ENCODE measurements at places on chromosomes 13 and 19.

- no peak for DNase-seq
These were observed 44.7 kb upstream of the SIAH3 start for GRCh38 chr13:45896285-45896684.

DNA sequence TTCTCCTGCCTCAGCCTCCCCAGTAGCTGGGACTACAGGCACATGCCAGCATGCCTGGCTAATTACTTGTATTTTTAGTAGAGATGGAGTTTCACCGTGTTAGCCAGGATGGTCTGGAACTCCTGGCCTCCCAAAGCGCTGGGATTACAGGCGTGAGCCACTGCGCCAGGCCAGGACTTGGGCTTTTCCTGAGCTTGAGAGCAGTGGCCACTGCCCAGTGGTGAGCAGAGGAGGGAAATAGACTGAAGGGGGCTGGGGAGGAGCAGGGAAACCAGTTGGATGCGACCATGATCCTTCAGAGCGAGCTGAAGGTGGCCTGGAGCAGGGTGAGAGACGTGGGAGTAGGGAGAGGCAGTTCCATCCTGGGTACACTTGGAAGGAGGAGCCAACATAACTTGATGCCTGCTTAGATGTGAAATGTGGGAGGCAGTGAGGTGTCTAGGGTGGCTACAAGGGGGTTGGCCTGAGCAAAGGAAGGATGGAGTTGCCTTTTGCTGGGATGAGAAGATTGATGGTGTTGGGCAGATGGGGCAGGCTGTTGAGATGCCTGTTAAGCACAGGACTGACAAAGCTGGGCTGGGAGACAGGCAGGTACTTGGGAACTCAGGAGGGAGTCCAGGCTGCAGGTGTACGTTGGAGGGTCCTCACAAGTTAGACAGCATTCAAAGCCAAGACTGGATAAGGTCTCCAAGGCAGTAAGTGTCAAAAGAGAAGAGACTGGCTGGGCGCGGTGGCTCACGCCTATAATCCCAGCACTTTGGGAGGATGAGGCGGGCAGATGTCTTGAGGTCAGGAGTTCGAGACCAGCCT is 31.8 kb downstream of the KCTD15 start:
- no peak for DNase-seq

- DNase-seq = no peak
These were observed 729.0 kb downstream of the PCDH9 start for GRCh38 chr13:66501181-66501580.

- DNase-seq = no peak
These were observed 359.3 kb downstream of the EFNB2 start for GRCh38 chr13:106176117-106176516.

GRCh38 chr13:99577934-99578917 is 77.0 kb downstream of the TM9SF2 start:
- no peak for DNase-seq

DNA sequence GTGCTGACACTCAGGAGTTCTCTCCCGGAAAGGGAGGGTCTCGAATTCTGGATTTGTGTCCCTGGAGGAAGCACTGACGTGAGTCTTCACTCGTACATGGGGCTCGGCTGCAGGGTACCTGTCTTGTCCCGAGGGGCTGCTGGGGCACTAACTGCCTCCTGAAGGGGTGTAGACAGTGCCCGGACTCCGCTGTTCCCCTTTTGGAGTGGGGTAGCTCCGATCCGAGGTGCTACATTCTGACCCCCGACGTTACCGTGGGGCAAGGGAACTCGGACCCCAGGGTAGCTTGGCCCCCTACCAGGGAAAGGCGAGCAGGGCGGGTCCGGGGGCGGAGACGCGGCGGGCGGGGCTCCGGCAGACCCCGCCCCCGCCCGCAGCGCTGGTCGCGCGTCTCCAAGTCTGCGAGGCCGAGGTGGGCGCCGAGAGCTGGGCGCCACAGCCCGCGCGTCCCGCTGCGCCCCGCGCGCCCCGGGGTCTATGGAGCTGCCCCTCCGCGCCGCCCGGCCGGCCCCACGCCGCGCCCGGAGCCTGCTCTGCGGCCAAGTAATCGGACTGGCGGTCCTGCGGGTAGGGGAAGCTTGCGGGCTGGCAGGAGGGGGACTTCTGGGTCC is at the start of gene NPAS1:
NPAS1 (plus strand) TSS at position 407 of the 611 bp plus-strand sequence. CDS start 1,211 bp downstream, outside the sequence.
- no peak for DNase-seq

- DNase-seq = no peak
These were observed 7.3 kb downstream of the METTL21C start for GRCh38 chr13:102687520-102687919.

DNA sequence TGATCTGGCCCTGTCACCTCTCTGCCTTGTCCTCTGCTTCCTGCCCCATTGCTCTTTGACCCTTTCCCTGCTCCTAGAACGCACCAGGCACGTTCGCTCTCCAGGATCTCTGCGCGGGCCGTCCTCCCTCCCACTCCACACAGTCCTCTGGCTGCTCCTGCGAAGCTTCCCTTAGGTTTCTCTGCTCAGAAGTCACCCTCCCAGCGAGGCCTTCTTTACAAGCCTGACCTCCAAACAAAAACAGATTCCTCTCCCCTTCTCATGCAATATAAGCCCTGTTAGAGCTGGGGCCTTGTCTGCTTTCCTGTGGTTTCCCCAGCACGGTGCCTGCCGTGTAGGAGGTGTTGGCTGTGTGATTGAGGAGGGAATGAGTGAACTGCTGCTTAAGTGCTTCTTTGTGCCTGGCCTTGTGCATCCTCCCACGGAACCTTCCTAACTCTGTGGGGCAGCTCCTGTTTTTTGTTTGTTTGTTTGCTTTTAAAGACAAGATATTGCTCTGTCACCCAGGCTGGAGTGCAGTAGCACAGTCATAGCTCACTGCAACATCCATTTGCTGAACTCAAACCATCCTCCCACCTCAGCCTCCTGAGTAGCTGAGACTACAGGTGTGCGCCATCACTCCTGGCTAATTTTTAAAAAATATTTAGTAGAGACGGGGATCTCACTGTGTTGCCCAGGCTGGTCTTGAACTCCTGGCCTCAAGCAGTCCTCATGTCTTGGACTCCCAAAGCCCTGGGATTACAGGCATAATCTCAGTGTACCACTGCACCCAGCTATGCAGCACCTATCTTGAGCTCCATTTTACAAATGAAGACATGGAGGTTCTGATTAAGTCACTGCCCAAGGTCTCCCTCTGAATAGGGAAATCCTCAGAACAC is 82.0 kb downstream of the SIPA1L3 start:
- DNase-seq = no peak
